SJSA1 (cell line): ENCODE measurements at places on chromosomes 2 and 18. TPM values are rescaled to one million over a fixed set of nuclear protein-coding genes. Genes with fewer than 3 reads are reported as not detected.

Gene ALPP
- 0.45 TPM in 1 of 2 replicates, not detected in the other for total RNA-seq

Gene STAT1
- total RNA-seq: 89.5 and 108 TPM in 2 replicates

GRCh38 chr2:233409286-233409991 is 55.1 kb downstream of the DGKD start:
- H3K27me3 ChIP-seq: no peaks in the 10 kb centered on the region
- no peak overlapping the region for H3K4me3 ChIP-seq
- H3K36me3 ChIP-seq: peaks cover 4% of the 10 kb centered on the region; the same call in 1 of the 2 replicates
- DNase-seq: no peak
- H3K27ac ChIP-seq: no peak overlapping the region

DNA sequence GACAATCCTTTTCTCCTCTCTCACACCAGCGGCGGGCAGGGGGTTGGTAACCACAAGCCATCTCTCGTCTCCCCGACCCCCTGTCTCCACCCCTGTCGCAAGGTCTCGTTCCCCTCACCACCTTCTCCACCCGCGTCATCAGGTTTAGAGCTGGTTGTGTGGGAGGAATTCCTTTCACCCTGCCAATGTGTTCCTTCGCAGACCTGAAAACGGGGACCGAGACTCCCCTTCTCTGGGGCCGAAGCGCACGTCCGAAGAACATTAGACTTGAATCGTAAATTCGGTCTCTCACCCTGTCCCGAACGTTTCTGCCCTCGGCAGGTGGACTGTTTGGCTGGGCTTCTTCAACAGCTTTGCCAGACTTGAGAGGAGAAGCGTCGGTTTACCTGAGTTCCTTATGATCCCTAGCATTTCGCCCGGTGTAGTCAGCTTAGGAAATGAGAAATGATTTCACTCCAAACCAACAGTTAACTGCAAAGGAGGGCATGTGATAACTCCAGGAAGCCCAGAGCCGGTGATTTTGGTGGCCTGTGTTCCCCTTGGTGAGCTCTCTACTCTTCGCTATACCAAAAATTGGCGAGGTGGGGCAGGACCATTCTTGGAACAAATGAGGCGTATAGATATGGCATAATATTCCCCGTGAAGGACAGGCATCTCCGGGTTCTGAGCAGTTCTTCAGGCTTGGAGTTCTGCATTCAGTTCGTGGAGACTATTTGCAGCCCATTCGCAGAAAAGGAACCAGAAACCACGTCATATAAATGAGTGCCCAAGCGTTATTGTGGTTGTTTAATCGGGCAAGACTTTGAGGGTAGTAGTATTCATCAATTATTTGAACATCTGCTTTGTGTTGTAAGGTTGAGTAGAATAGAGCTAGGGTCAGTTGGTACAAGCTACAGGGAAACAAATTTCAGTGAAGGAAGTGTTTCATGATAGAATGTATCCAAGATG is 694 bp downstream of the CFAP36 start:
- no peaks in the 10 kb centered on the region for H3K27me3 ChIP-seq
- H3K4me3 ChIP-seq: peak overlapping the region; percentile 58
- H3K36me3 ChIP-seq: peaks cover 5% of the 10 kb centered on the region
- H3K27ac ChIP-seq: peak overlapping the region; percentile 10; the same call in 1 of the 2 replicates
- peaks cover 10% of the 10 kb centered on the region for H3K4me1 ChIP-seq

- H3K4me3 ChIP-seq: no peak overlapping the region
- no peaks in the 10 kb centered on the region for H3K4me1 ChIP-seq
- DNase-seq: no peak
- H3K27me3 ChIP-seq: no peaks in the 10 kb centered on the region
These were observed 55.0 kb downstream of the LNPK start for GRCh38 chr2:175947073-175947472.

- no peaks in the 10 kb centered on the region for H3K36me3 ChIP-seq
- H3K4me1 ChIP-seq: peaks cover 18% of the 10 kb centered on the region
- H3K4me3 ChIP-seq: no peak overlapping the region
These were observed 38.7 kb upstream of the CREB1 start for GRCh38 chr2:207491086-207491485.

GRCh38 chr2:219057709-219058540 is 2.8 kb downstream of the IHH start:
- H3K36me3 ChIP-seq: no peaks in the 10 kb centered on the region
- no peak overlapping the region for H3K27ac ChIP-seq
- H3K27me3 ChIP-seq: peaks cover 91% of the 10 kb centered on the region
- peak; percentile 41 for DNase-seq

- no peak for DNase-seq
- H3K4me1 ChIP-seq: peaks cover 19% of the 10 kb centered on the region
These were observed 49.0 kb downstream of the MAP2 start for GRCh38 chr2:209472871-209473270.

DNA sequence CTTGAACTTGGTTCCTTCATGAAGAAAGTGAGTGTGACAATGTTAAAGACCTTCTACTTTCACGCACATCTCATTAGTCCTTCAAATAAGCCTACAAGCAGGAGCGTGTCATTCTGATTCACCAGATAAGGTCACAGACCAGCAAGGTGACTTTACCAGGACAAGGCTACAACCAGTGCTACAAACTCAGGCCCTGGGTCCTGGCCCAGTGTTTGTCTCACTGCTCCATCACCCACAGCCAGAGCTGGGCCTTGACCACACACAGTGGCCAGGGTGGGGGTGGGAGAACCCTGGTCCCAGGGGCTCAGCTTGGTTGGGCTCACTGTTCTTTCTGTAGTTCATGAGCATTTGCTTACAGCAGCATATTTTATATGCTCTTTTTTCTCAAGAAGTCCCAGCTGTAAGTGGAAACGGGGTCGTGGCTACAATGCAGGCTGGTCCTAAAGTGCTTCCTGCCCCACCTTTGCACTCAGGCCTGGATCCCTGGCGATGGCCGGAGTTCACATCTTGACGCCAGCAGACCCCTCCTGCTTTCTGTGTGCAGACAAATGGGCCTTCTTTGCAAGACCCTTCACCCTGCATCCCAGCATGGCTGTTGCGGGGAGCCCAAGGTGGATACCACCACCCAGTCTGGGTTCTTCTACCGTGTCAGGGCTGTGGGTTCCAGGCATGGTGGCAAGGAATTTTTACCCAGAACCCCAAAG is 153.6 kb upstream of the EPAS1 start:
- no peaks in the 10 kb centered on the region for H3K27me3 ChIP-seq
- no peak overlapping the region for H3K27ac ChIP-seq
- peaks cover 26% of the 10 kb centered on the region for H3K36me3 ChIP-seq
- H3K4me1 ChIP-seq: peaks cover 15% of the 10 kb centered on the region
